ENCODE measurements at places on chromosomes 11 and 22.

- DNase-seq: no peak
Measured at GRCh38 chr11:64694026-64694755, 28.8 kb downstream of the NRXN2 start.

DNA sequence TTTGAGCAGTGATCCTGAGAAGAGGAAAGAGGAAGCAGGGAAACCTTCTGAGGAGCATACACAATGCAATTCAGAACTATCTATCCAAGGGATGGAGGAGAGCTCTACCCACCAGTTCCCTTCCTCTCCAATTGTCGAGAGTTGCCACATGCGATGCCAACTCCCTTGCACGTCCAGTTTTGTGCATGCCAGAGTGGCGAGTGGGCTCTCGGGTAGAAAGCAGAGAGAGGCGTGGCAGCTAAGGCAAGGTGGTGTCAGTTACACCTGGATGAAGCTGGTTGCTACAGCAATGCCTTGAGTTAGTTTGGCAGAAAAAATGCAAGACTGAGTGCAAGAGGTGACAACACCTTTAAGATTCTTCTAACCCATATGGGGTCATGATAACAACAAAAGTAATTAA is 420.4 kb upstream of the CCDC90B start:
- no peak for DNase-seq

- peak; percentile 79 for DNase-seq
Measured at GRCh38 chr11:450809-451451, 851 bp downstream of the PTDSS2 start.

- DNase-seq: no peak
Measured at GRCh38 chr11:28223994-28224393, 115.8 kb downstream of the METTL15 start.

DNA sequence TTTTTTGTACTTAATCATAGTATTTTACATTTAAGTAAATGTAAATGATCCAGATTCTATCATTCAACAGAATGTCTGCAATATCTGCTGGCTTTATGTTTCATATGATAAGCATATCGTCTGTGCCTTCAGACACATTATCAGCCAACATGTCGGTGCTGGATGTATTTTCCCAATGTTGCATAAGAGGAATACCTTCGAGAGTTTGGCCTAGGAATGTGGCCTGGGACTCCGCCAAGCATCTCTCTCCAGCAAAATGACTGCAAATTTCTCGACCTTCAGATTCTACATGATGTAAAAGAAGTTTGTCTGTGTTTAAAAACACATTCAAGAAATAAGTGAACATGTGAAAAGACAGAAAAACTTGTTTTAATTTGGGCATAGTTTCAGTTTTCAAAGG is 6.9 kb downstream of the BDNF start:
- DNase-seq: no peak

- DNase-seq: no peak
Measured at GRCh38 chr11:97279341-97279740, 889.5 kb downstream of the JRKL start.

GRCh38 chr11:68016904-68017817 is 7.0 kb downstream of the ALDH3B1 start:
- no peak for DNase-seq

DNA sequence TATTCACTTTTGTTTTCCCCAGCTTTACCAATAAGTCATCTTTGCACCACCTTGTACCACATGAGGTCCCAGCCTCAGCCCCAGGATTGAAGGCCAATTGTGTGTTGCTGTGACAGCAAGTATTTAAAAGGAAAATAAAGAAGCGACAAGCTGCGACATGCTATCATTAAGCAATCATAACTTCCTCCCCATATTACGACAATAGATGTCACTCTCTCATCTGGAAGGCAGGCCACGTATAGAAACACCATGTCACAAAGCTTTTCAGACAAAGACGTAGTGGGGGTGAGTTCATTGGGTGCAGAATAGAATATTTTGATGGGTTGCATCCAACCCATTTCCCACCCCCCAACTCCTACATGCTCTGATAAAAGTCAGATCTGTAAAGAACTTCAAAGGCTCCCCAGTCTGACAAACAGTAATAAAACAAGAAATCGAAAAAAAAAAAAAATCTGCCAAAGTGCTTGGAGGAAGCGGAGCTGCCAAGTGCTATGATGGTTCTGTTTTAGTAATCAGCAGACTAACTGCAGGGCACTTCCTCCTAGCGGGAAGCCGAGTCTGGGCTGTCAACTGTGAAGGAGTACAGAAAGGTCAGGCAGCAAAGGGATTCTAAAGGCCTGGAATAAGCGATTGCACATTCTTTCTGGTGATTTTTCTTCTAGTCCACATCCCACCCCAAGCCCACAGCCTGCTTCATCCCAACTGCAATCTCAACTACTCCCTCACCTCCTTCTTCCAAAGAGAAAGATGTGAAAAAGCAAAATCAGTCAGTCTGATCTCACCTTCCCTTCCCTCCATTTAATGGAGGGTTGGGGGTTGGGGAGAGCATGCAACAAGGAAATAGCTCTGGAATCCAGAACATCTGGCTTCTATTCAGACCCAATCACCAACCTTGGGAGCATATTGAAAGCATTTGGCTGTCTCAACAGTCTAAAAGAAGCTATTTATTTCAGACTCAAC is 131.4 kb upstream of the UBASH3B start:
- peak; percentile 62 for DNase-seq

DNA sequence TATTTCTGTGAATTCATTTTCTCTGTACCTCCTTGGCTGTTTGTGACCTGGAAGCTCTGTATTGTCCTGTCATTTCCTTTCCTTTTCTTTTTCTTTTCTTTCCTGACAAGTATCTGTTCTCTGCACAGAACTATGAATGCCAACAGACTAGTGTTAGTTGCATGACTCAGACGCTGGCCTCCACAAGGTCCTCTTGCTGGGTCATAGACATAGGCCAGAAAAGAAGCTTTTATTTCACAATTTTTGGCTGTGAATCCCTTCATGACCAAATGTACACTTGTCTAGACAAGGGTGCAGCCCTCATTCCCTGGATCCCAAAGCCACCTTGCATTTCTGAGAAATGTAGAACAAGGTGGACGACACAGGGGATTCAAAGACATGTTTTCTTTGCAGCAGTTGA is 104.1 kb upstream of the MTNR1B start:
- DNase-seq: no peak

DNA sequence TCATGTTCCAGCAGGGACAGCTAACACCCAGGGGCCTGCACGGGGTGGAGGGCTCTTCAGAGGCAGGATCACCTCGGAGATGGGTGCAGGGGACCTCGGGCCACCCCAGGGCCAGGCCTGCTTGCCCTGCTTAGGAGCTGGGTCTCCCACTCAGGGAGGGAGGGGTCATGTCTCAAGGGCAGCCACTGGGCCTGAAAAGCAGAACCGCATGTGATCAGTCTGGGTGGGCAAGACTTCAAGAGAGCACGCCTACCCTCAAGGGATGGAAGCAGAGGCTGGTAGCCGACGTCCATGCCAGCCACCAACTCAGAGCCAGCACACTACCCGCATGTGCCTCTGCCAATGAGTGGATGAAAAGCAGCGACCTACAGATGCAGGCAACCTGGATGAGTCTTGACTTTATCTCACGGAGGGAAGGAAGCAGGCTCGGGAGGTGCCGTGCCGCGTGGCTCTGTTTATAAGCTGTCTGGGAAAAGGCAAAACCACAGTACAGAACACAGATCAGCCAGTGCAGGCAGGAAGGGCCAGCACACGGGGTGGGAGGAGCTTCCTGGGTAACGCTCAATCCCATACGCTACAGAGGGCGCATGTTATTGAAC is 16.0 kb downstream of the TBX1 start:
- no peak for DNase-seq

GRCh38 chr11:84901991-84902390 is 725.2 kb downstream of the DLG2 start:
- no peak for DNase-seq

DNA sequence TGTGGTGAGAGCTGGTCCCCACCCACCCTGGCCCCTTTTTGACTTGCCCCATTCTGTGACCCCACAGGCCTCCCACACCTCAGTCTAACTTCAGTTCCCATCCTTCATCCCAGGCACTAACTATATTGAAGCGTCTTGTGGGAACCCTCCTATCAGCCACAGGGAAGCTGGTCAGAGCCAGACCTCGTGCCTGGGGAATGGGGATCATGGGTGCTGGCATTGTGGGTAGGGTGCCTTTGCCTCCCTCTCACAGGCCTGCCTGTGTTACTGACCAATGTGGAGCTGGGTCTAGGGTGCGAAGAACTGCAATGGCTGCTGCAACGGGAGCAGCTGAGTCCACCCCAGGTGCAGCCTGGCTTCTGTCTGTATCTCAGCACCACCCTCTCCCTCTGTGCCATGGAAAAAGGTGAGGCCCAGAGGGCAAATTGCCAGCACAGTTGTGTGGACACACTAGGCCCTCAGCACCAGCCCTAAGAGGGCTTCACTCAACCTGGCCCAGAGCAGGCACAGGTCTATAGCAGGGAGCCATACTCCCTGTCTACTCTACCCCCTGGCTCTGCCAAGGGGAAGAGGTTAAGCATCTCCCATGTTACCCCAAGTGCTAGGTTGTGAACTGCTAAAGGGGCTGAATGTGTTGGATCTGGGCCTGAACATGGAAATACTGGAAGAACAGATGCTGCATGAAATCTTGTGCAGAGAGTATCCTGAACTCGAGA is 37.3 kb downstream of the RRP8 start:
- no peak for DNase-seq

DNA sequence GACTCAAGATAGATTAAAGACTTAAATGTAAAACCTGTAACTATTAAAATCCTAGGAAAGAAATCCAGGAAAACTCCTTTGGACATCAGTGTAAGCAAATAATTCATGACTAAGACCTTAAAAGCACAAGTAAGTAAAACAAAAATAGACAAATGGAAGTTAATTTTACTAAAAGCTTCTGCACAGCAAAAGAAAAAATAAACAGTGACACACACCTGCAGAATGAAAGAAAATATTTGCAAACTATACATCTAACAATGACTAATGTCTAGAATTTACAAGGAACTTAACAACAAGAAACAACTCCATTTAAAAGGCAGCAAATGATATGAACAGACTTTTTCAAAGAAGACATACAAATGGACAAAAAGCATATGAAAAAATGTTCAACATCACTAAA is 359.1 kb downstream of the LUZP2 start:
- DNase-seq: no peak

DNA sequence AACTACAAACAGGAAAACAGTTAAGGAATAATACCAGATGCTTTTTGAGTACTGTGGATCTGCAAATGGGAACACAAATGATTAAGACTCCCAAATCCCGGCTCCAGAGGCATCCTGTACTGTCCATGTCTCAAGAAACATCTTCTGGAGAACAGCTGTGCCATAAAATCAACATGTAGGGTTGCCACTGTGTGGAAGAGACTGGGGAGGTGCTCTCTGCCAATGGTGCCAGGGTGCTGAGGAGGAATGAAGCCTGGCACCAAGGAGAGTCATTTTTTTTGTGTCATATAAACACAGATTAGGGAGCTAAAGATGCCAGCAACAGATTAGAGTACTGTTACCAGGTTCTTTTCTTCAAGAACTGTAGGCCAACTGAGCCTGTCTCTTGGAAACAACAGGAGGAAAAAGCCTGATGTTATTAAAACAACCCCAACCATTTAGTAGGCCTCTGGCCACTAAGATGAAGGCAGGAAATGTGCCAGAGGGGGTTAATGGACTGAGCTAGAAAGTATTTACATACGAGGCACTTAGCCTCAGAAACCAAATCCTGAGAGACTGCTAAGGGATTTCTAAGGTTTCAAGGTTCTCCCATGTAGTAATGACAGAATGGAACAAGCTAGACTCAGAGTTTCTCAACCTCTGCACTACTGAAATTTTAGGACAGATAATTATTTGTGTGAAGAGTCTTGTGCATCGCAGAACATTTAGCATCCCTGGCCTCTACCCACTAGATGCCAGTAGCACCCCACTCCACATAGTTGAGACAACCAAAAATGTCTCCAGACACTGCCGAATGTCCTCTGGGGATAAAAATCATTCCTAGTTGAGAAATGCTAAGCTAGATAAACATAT is 54.6 kb upstream of the CHRM4 start:
- peak; percentile 64 for DNase-seq

DNA sequence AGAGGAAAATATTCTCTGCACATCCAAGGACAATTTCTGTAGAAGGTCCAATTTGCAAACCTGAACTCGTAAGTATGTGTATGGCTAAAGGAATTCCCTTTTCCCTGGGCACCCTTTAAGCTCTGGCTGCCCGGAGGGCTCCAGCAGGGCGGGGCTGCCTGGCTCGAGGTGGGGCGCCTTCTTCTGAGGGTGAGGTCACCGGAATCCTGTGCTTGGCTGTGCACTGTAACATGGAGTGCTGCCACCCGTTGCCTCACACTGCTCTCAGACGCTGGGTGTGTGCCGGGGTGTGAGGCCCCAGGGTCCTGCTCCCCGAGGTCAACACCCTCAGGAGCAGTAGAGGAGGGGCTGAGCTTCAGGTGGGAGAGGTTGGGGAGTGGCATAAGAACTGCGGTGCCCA is 61.5 kb downstream of the SYN3 start:
- DNase-seq: no peak

DNA sequence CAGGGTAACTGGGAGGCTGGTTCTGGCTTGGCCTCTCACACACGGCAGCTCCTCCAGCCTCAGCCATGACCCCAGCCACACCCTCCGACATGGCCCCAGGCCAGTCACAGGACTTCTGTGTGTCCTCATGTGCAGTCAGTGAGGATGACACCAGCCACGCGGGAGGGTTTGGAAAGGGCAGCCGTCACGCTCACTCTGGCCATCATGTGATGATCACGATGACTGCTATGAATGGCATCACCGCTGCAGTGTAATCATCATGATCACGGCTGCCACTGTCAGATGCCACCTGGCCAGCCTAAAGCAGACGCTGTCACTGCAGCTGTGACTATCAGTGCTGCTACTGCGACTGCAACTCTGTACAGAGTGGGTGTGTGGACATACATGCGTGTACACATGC is 640.9 kb downstream of the BRD1 start:
- DNase-seq: no peak

- no peak for DNase-seq
Measured at GRCh38 chr22:16699326-16699725, 106.7 kb upstream of the CCT8L2 start.

DNA sequence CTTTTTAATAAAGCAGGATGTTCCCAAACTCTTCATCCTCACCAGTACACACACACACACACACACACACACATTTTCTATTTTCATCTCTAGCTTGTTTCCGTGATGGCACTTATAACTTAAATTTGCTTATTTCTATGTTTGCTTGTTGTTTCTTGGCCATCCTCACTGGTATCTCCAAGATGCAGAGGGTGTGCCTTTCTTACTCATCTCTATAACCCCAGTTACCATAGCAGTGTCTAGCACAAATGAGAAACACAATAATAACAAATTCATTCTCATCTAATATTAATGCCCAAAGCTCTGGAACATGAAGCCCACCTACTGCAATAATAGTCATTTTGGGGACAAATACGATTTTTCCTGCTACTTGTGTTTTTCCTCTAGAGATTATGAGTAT is 156.3 kb downstream of the GRM5 start:
- no peak for DNase-seq

DNA sequence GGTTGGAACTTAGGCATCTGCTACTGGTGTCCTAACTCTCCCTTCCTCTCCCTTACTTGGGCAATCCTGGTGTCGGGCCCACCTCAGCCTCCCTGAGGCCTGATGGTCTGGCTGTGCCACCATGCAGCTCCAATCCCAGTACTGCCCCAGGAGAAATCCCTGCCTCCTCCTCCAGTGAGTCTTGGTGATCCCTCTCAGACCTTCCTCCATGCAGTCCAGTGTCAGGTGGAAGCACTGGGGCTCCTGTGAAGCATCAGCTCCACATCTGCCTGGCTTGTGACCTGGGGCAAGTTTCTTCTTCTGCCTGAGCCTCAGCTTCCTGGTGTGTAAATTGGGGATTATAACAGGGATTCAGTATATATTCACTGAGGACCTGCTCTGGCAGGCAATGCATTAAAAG is 1.8 kb upstream of the PELI3 start:
- DNase-seq: no peak

- no peak for DNase-seq
Measured at GRCh38 chr22:39880722-39881121, 12.8 kb downstream of the ENTHD1 start.

All from GM23338 (cell line).